Esophagus (tissue), 2 donors: ENCODE measurements at places on chromosomes 4 and X. TPM values are rescaled to one million over a fixed set of nuclear protein-coding genes. Genes with fewer than 3 reads are reported as not detected.

Gene ADGRL3
- polyA plus RNA-seq = 0.12 TPM

Gene SPANXB1
- polyA plus RNA-seq = not detected

Gene DHRSX
- 5.9 TPM for polyA plus RNA-seq

Gene GPC3
- 0.10 TPM for polyA plus RNA-seq

Gene ADGRA3
- polyA plus RNA-seq = 4.8 TPM

Gene BEND2
- polyA plus RNA-seq = not detected

Gene ZNF330
- polyA plus RNA-seq = 21.5 TPM

Gene HPGD
- polyA plus RNA-seq = 164 TPM

Gene ZNF711
- 1.2 TPM for polyA plus RNA-seq

Gene SYTL4
- polyA plus RNA-seq = 6.7 TPM

Gene RADX
- polyA plus RNA-seq = 2.0 TPM

Gene GABRG1
- polyA plus RNA-seq = 0.02 TPM

Gene WDFY3
- 9.4 TPM for polyA plus RNA-seq

Gene PALLD
- polyA plus RNA-seq = 34.7 TPM

Gene GRID2
- not detected for polyA plus RNA-seq

Gene RTL9
- 0.01 TPM for polyA plus RNA-seq

Gene YTHDC1
- polyA plus RNA-seq = 45.2 TPM

Gene BRS3
- polyA plus RNA-seq = not detected

Gene TGIF2LX
- not detected for polyA plus RNA-seq

Gene MAGEB2
- polyA plus RNA-seq = not detected

Gene CCKAR
- not detected for polyA plus RNA-seq

Gene EGF
- 0.25 TPM for polyA plus RNA-seq

Gene PORCN
- polyA plus RNA-seq = 15.6 TPM

Gene HSFX3
- polyA plus RNA-seq = not detected

Gene NWD2
- under 0.01 TPM for polyA plus RNA-seq

Gene MAGEB1
- not detected for polyA plus RNA-seq

Gene TMEM47
- polyA plus RNA-seq = 5.1 TPM

Gene USP17L17
- not detected for polyA plus RNA-seq

Gene MAGEA2
- not detected for polyA plus RNA-seq

Gene ARAP2
- polyA plus RNA-seq = 7.4 TPM
